ENCODE measurements at places on chromosomes 4 and X. TPM values are rescaled to one million over a fixed set of nuclear protein-coding genes. Genes with fewer than 3 reads are reported as not detected.

POLN gene
- 0.08 TPM for polyA plus RNA-seq

PABPC4L gene
- polyA plus RNA-seq: not detected

PARM1 gene
- polyA plus RNA-seq: 0.27 TPM

GNRHR gene
- polyA plus RNA-seq: not detected

SSX4B gene
- polyA plus RNA-seq: not detected

DAPP1 gene
- 125 TPM for polyA plus RNA-seq
